ENCODE measurements at places on chromosomes 7 and 10.

- no peak for DNase-seq
These were observed 26.5 kb upstream of the TMEM254 start for GRCh38 chr10:80051993-80052392.

- DNase-seq = no peak
These were observed 259.9 kb upstream of the ZMIZ1 start for GRCh38 chr10:78808736-78809367.

DNA sequence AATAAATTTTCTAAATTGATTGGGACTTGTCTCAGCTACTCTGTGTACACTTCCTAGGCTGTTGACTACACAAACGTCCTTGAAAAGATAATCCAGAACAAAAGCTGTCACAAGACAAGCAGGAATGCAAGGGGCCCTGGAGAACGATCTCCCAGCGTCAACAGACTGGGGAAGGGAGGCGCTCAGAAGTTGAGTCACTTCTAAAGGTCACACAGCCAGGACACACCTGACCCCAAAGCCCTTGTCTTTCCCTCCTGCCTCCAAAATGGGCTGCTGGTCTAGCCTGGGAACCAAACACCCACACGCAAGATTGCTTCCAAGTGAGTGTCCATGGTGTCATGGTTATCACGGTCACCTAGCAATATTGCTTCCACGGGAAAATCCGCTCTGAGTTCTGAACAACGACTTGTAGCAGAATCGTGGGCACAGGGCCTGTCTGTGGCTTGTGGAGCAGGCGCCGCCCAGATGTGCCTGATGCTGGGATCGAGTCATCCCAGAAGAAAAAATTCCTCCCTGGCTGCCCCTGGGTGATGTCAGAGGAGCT, 49.8 kb downstream of the SPOCK2 start:
- no peak for DNase-seq

- DNase-seq = no peak
These were observed 4.8 kb downstream of the PITRM1 start for GRCh38 chr10:3167611-3168330.

GRCh38 chr7:4724648-4725013, 42.5 kb downstream of the FOXK1 start:
- DNase-seq = no peak

DNA sequence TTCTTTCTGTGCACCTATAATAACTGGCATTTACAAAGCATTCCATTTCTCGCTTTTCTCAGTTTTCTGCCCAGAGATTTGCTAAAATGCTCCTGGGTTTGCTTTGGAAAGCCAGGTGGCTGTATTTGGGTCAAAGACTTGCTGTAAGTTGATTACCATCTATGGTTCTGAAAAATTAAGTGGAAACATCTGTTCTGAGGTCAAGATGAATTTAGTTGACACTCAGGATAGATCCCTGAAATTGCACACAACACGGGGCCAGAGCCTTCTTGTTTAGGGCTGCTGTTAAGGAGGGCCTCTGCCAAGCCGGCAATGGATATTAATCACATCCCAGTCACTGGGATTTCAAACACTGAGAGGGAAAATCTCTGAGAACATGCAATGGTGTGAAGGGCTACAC, 111.6 kb upstream of the GLI3 start:
- no peak for DNase-seq

GRCh38 chr10:6343305-6344010, 140.7 kb downstream of the PFKFB3 start:
- DNase-seq = no peak

DNA sequence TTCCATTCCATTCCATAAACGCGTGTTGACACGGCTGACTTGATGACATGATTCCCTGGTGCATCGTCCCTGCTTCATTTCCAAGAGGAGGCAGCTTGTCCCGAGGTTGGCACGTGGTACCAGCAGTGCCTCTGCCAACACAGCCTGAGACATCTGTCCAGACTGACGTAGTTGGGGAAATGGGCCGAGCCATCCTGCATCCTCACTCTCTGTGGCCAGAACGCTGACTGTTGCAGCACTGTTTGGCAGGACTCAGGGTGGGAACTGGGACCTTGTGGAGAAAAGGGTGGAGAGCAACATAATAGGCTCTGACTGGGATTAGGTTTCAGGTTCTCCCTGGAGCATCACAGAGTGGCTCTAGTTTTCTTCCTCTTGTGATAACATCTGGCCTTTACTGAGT, 118.6 kb upstream of the BTBD16 start:
- no peak for DNase-seq

DNA sequence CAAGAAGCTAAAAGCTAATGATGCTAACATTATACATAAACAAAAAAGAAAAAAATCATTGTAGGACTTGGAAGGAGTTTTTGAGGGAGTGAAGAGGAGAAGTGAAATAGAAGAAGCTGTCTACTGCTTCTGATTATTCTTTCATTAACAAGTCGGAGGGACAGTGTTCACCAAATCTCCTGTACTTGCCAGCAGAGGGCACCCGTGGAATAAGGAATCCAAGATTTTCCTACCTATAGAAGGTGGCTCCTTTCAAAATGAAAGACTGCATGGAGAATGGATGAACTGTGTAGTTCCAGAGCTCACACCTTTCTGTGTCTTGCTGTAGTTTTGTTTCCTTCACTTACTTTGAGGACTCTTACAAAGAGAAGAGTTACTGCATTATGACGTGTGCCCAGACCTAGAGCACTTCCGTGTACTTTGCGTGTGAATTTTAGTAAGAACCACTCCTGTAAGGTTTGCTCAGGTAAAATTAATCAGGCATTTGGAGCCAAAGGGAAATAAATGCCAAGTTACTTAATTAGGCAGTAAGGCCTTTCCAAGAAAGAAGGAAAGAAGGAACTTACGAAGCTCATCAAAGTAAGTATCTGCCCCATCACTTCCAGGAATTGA, 145.1 kb downstream of the SEMA3D start:
- peak; percentile 19 for DNase-seq

DNA sequence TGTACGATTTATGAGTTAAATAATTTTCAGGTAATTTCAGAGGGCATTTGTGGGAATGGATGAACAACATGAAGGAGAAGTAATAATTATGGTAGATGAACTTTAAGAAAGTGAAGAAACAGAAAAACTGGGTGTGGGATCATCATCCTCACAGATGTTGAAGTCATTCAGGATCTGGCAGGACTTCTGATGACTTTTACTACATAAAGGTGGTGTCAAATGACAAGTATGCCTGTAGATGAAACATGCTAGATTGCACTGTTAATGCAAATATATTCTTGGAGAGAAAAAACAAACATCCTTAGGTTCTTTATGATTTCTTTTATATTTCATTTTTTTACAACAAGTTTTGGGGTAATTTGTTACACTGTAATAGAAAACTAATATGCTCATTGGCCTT, 230.2 kb downstream of the PCLO start:
- DNase-seq = no peak

DNA sequence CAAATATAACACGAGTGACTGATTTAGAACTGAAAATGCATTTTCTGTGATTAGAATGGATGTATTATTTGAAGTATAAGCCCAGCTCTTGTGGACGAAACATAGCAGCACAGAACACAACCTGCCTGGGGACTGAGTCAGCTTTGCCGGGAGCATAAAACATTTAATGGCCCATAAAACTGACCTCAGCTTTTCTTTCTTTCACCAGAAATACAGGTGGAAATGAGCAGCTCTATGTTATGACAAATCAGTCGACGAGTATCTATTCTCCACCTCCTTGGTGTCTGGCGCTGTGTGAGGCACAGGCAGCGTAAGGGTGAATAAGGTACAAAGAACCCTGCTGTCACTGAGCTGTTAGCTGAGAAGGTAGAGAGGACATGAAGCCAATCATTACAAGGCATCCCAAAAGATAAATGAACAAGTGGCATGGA, 471.6 kb upstream of the AKR1E2 start:
- no peak for DNase-seq

- DNase-seq = no peak
These were observed 21.4 kb downstream of the TMEM273 start for GRCh38 chr10:49166484-49167400.

- no peak for DNase-seq
These were observed 8.3 kb upstream of the PIP4K2A start for GRCh38 chr10:22722626-22723169.

- DNase-seq = no peak
These were observed 141.9 kb upstream of the PPP2R2D start for GRCh38 chr10:131758939-131759301.

- DNase-seq = no peak
These were observed 181.0 kb upstream of the TMEM106B start for GRCh38 chr7:12030116-12030515.

DNA sequence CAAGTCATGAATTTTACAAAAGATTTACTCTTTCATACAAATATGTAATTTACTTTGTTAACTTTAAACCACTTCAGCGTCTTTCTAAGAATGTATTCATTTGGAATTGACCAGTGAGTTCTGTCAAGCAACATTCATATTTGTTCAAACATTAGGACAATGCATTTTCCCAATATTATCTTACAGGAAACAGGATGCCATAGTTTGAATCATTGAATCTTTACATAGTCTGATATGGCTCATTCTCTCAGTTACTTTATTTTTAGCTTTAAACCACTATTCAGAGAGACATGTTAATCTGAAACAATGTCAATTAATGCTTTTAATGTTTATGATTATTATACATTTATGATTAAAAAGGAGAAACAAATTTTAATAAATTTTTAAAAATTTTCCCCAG, 21.1 kb upstream of the MEOX2 start:
- DNase-seq = no peak

- no peak for DNase-seq
These were observed 3.4 kb upstream of the GAL3ST4 start for GRCh38 chr7:100171840-100172239.

GRCh38 chr7:35485436-35485835, 209.5 kb downstream of the HERPUD2 start:
- DNase-seq = no peak

DNA sequence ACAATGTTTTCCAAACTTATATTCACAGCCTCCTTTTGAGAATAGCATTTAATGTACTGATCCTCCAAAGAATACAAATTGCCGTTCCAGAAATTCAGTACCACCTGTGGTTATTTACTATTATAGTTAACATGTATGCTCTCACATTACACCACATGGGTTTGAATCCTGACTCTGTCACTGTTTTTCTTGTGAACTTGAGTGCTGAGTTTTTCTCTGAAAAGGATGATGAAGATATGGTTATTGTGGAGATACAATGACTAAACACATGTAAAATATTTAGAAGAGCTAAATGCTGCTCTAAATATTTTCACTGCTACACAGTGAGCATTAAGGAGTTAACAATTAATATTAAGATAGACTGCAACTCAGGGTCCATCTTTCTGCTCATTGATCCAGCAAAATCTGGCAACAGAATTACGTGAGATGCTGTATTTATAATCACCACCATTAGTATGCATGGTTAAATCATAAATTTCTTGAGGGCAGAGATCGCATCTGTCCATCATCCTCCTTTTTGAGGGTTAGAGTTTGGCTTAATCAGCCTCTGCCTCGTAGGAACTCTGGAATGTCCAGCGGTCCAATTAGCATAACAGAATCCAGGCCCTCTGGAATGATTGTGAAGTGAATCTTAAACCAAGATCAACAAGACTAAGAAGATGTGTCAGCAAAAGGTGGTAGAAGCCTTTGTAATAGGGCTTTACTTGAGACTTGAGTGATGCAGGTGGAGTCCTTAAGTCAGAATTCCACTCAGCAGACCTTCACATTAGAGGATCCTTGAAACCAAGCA, 152.8 kb downstream of the MACC1 start:
- DNase-seq = no peak

GRCh38 chr7:155458878-155459699, 1.2 kb downstream of the EN2 start:
- DNase-seq = no peak

DNA sequence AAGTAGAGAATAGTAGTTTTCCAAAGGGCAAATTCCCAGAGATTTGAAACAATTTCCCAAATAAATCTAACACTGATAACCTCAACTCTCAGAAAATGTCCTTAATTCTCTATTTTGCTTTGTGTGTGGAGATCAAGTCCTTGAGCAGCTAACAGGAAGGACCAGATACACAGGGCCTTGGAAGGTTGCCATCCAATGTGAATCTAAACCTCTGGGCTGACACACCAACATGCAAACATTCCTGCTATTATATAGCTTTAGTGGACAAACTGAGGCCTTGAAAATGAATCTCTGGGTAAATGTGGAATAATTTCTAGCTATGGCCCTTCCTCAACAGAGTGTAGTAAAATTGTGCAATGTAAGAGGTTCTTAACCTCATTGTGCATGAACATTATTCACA, 44.1 kb upstream of the PARD3 start:
- no peak for DNase-seq

GRCh38 chr7:148044173-148044572, 546.4 kb upstream of the C7orf33 start:
- DNase-seq = no peak

DNA sequence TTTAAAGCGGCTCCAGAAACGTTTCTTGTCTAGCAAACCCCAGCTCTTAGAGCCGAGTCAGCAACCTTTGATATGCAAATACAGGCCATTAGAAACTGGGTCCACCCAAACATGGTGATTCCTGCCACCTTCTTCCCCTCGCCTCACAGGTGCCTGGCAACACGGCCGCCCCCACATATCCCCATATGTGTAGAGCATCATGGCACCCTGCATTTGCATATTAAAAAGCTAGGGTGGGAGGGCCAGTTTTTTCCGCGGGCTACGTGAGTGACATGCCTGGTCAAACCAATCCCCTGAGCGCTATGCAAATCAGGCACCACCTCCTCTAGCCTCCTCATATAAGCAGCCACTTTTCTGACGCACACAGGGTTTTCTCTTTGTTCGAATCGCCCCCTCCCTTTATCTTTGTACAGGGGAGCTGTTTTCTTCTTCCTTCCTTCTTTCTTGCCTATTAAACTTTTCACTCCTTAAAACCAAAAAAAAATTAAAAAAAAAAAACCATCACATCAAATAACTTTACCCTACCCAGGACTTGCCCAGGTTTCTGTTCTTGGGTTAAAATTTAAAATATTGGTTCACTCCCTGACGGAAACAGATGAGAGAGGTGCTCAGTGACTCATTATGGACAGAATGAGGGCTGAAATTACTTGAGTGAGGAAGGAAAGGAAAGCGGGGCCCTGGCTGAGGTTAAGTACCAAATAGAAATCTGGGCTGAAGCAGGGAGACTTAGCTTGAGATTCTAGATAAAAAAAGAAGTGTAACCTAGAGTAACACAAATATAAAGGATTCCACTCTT, 59.8 kb downstream of the COA1 start:
- no peak for DNase-seq

DNA sequence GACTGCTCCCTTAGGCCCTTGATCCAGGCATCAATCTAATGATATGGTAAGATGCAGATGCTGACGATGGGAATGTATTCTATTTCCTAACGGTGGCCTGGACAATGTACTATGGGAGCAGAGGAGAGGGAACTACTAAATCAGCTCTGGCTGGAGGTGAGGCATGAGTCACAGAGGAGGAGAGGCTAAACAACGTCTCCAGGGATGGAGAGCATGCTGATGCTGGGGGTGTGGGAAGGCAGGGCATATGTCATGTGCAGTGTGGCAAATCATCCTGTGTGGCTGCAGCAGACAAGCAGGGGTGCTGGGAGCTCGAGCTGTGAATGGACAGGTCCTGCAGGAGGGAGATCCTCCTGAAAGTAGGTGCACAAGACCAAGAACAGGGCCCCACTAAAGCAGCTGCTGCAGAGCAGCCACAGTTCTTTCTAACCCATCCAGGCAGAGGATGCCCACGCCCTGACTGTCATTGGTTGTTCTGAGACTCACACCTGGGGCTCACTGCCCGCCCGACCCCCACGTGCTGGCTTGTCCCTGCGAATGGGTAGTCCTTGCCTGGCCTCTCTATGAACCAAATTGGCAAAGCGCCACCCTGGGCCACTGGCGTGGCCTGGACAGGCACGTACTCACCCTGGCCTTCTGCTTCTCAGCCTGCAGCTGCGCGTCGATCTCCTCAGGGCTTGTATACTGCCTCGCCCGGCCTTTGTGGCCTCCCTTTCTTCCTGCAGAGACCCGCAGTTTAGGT, 4.0 kb downstream of the PDAP1 start:
- no peak for DNase-seq
